Esophagus muscularis mucosa (tissue), 4 donors: ENCODE measurements at places on chromosomes 2 and 18. TPM values are rescaled to one million over a fixed set of nuclear protein-coding genes. Genes with fewer than 3 reads are reported as not detected.

GRCh38 chr2:158984604-158985135 is 16.2 kb downstream of the TANC1 start:
- DNase-seq: peak; percentile 83

DNA sequence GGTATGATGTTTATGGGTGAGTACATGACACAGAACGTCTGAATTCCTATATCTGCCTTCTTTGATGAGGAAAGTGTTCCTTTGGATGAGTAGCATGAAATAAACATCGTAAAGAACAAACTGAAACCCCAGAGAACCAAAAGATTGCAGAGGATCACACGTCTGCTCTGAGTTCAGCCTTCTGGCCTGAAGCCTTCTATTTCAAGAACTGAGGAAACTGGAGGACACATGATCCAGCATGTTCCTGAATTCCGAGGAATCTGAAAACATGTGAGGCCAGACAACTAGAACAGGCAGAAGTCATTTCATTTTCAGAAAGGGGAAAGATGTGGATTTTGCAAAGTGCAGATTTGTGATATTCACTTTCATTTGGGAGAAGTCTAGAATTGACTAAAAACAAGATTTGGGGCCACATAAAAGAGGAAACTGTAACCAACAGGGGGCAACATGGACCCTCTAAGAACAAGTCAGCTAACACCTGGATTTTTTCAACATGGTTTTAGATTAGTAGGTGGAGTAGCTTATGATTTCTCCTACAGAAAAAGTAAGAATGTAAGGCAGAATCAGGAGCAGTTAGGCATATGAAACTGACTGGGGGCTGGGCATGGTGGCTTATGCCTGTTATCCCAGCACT is 8.3 kb downstream of the SULT6B1 start:
- peak; percentile 53 for DNase-seq

- no peak for DNase-seq
Measured at GRCh38 chr2:211985393-211985792, 553.2 kb downstream of the ERBB4 start.

GRCh38 chr2:218020281-218020680 is 17.5 kb upstream of the TNS1 start:
- no peak for DNase-seq

GRCh38 chr18:76361219-76361618 is 133.8 kb downstream of the ZNF516 start:
- DNase-seq: no peak

DNA sequence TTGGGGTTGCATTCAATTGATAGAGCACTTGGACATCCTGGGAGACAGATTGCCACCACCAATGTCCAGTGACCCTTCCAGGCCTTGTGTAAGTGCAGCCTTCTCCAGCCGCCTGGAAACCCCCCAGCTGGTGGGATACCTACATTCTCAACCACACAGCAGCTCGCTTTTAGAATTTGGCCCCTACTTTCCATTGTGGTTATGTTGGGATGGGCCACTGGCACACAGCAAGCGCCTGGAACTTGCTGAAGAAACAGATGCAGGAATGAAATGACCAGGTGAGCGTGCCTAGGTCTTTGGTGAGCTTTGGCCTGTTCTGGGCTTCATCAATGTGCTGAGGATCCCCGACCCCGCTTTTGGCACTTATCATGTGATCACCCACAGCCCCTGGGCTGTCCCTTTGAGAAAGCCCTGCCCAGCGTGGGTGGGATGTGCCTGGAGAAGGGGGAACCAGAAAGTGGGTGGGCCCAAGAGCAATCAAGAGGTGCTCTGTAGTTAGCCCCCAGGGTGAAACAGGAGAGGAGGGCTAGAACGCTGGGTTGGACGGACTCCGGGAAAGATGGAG is 16.0 kb upstream of the NTSR2 start:
- DNase-seq: no peak

DNA sequence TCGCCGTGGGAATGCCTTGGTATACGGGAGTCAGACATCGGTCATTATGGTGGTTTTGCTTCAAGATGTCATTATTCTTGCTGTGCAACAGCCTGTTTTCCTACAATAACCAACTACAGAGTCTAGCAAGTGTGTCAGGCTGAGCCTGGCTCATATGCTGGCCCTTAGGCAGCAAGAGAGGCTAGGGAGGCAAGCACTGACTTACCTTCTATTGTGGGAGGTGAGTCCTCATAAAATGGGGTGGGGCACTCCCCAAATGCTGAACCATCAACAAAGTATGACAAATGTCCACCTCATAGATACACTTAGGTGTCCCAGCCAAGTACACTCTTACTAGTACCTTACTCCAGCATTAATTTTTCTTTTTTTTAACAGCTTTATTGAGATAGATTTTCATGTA is 77.0 kb upstream of the ATL2 start:
- DNase-seq: no peak

DNA sequence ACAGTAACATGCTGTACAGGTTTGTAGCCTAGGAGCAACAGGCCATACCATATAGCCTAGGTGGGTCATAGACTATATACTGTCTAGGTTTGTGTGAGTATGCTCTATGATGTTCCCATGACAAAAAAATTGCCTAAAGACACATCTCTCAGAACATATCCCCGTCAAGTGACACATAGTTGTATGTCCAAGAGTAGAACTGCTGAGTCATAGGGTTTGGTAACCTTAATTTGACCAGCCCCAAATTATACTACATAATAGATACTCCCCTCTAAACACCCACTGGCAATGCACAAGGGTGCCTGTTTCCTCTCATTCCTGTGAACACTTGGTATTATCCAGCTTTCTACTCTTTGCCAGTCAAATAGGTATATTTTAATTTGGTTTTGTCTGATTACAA is 161.6 kb downstream of the LCLAT1 start:
- no peak for DNase-seq

GRCh38 chr2:75041226-75041625 is 82.8 kb downstream of the POLE4 start:
- peak; percentile 7 for DNase-seq

DNA sequence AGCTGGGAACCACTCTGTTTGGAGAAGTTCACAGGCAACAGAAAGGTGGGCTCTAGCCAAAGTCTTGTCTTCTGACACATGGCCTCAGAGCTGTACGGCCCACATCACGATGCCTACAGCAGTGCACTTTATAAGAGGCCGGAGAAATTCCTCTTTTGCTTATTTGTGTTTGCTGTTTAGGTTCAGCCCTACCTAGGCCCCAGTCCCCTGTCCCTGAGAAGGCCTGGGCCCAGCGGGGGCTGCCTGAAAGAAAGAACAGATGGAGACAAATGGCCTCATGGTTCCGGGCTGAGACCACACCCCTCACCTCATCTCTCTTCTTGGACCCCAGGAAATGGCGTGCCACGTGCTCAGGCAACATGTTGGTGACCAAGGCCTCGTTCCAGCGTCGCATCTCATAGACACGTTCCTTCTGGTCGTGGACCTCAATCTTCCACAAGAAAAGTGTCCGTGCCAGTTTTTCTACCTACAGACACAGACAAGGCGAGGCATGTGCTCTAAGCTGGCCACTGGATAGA is 30.9 kb downstream of the CENPO start:
- no peak for DNase-seq

- DNase-seq: no peak
Measured at GRCh38 chr18:28455971-28456370, 279.0 kb upstream of the CDH2 start.

GRCh38 chr2:65562890-65563289 is 130.5 kb upstream of the SPRED2 start:
- no peak for DNase-seq

- no peak for DNase-seq
Measured at GRCh38 chr2:174830561-174830960, 66.3 kb upstream of the CHRNA1 start.

- DNase-seq: no peak
Measured at GRCh38 chr2:227370791-227371312, 8.3 kb downstream of the TM4SF20 start.

- no peak for DNase-seq
Measured at GRCh38 chr18:42821492-42821891, 294.0 kb downstream of the RIT2 start.

- no peak for DNase-seq
Measured at GRCh38 chr2:85981579-85982247, 92.9 kb upstream of the ST3GAL5 start.

DNA sequence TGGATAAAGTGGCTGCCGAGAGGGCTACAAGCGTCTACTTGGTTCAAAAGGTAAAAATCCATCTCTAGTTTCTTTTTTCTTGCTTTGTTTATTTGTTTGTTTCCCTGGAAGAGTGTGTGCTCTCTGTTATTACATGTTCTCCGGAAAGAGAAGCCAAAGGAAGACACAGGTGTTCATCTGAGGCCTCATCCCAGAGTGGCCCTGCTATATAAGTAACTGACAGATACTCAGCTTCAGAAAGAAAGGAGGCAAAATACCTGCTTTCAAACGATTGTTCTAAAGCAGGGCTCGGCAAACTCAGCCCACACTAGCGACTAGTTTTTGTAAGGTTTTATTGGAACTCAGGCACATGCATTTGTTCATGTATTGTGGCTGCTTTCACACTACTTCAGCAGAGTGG is 140.0 kb upstream of the ALPP start:
- DNase-seq: no peak

- no peak for DNase-seq
Measured at GRCh38 chr2:43462866-43463641, 132.8 kb downstream of the THADA start.

DNA sequence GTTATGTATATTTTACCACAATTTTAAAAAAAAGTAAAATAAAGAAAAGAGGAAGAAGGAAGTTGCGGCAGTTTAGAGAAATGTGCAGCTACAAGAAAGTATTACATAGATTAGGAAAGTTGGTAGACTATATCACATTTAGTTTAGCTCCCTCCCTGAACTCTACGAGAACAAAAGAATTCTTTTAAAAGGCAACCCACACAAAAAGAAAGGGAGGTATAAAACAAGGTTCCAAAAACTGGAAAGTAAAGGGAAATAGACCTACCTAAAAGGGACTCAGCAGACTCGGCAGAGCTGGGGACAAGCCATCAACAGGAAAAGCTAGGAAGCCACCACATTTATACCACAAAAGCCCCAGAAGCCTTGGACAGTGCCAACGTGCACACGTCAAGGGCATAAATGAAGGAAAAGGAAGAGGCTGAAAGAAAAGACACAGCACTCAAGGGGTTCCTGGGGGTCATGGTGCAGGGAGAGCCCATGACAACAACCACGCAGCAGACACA is 9.1 kb downstream of the TMEM127 start:
- DNase-seq: no peak

GRCh38 chr18:10322004-10322403 is 132.4 kb upstream of the APCDD1 start:
- no peak for DNase-seq

DNA sequence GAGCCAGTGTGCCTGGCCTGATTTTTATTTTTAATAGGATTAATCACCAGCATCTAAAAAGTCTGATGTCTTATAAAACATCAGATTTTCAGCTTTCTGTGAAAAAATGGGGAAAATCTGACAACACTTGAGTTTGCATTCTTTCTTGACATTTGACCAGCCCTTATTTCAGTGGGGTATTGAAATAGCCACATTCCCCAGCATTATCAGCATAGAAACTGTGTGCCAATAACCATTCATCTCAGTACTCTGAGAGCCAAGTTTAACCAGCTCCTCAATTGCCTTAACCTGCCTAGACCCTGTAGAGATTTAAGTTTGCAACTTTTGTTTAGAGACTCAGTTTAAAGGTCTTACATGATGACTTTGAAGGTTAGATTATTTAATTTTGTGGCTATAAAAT is 155.0 kb downstream of the CERS6 start:
- DNase-seq: no peak

DNA sequence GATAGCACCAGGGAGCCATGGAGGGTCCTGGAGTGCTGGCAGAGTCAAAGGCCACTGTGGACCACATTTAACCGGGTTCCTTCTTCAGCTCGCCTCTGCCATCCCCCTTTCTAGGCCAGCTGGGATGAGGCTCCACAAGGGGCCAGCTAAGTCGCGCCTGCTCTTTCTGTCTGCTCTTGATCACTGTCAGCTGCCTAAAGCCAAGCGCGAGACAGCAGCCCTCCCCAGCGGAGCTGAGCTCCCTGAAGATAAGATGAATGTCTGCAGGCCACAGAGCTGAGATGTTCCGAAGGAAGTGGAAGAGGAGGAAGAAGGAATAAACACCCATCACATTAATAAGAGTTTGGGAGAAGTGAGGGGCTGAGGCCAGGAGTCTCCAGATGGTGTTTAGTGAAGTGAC is 99.6 kb downstream of the CELF4 start:
- no peak for DNase-seq

DNA sequence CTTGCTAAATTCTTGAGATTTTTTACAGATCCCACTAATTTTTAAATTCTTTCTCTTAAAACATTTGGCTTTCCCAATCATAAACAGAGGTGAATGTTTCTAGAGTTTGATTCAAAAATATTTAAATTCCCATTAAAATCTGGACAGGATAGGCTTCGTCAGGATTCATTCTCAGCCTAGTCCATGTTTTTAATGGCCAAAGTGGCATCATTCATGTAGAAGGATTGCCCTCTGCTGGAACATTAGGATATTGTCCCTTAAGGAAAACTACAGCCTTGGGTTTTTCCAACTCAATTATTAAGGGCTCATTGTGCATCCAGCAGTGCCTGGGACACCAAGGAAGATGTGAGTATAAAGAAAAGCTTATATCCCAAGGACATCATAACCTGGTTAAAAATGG is 71.7 kb downstream of the TPGS2 start:
- no peak for DNase-seq

- no peak for DNase-seq
Measured at GRCh38 chr2:210113614-210114235, 57.5 kb downstream of the KANSL1L start.

GRCh38 chr2:225002039-225002655 is 40.1 kb downstream of the DOCK10 start:
- DNase-seq: no peak

DNA sequence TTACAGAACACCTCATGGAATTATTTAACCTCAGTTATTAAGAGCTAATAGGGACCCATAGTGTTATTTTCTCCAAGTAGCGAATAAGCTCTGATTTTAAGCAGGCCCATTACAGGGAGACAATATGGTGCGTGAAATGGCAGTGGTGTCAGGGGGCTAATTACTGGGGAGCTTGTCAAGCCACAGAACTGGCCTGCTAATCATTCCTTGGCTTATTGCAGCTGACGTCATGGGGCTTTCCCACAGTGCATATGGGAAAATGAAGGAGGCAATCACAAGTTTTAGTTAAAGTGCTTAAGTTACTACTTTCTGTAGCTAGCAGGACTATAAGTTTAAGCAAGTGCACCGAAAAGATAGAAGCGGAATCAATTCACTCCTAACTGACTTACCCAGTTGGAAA is 262.5 kb downstream of the TGIF1 start:
- no peak for DNase-seq

GRCh38 chr2:128727404-128727803 is 408.7 kb upstream of the HS6ST1 start:
- DNase-seq: no peak

GRCh38 chr2:219447242-219448098 is 12.8 kb downstream of the SPEG start:
- no peak for DNase-seq

SYT4 gene
- total RNA-seq: 0.69 TPM

OXER1 gene
- total RNA-seq: 0.58 TPM

SP5 gene
- not detected for total RNA-seq

OBSL1 gene
- 123 TPM for total RNA-seq

PLGLB1 gene
- total RNA-seq: 4.6 TPM

ACMSD gene
- total RNA-seq: not detected

REG3A gene
- total RNA-seq: not detected

CCDC85A gene
- total RNA-seq: 6.7 TPM

GPAT2 gene
- total RNA-seq: 10.0 TPM

CROCC2 gene
- not detected for total RNA-seq

ASPRV1 gene
- total RNA-seq: 1.7 TPM

UGT1A6 gene
- total RNA-seq: not detected

CTAGE1 gene
- total RNA-seq: not detected

TNFRSF11A gene
- 1.2 TPM for total RNA-seq

NFU1 gene
- total RNA-seq: 45.4 TPM

MEP1B gene
- total RNA-seq: not detected

RAB27B gene
- total RNA-seq: 0.42 TPM

DYNAP gene
- total RNA-seq: not detected

CRYGD gene
- not detected for total RNA-seq
